ENCODE measurements at places on chromosomes 11 and 22. TPM values are rescaled to one million over a fixed set of nuclear protein-coding genes. Genes with fewer than 3 reads are reported as not detected.

Gene TBC1D10A
- 7.0 TPM for total RNA-seq

Gene IGSF9B
- total RNA-seq, result 3.8 TPM

Gene TMEM138
- 16.1 TPM for total RNA-seq

Gene PLEKHB1
- 0.40 TPM for total RNA-seq

Gene SCGB1D2
- total RNA-seq, result not detected

Gene DNAJB13
- total RNA-seq, result not detected

Gene KIRREL3
- not detected for total RNA-seq

Gene ANO9
- total RNA-seq, result not detected

Gene MRGPRE
- 0.12 TPM for total RNA-seq

Gene HEPHL1
- not detected for total RNA-seq

Gene SYT7
- 8.9 TPM for total RNA-seq

Gene COX8A
- 467 TPM for total RNA-seq

Gene OR4D5
- total RNA-seq, result not detected

Gene OR51I2
- total RNA-seq, result not detected

Gene RAB3IL1
- 10.0 TPM for total RNA-seq

Gene TLCD5
- total RNA-seq, result 7.6 TPM

Gene ALKBH3
- total RNA-seq, result 40.6 TPM
